ENCODE measurements at places on chromosomes 13 and 19.

- DNase-seq = no peak
Observed at GRCh38 chr19:30785458-30786137, 413.4 kb downstream of the ZNF536 start.

DNA sequence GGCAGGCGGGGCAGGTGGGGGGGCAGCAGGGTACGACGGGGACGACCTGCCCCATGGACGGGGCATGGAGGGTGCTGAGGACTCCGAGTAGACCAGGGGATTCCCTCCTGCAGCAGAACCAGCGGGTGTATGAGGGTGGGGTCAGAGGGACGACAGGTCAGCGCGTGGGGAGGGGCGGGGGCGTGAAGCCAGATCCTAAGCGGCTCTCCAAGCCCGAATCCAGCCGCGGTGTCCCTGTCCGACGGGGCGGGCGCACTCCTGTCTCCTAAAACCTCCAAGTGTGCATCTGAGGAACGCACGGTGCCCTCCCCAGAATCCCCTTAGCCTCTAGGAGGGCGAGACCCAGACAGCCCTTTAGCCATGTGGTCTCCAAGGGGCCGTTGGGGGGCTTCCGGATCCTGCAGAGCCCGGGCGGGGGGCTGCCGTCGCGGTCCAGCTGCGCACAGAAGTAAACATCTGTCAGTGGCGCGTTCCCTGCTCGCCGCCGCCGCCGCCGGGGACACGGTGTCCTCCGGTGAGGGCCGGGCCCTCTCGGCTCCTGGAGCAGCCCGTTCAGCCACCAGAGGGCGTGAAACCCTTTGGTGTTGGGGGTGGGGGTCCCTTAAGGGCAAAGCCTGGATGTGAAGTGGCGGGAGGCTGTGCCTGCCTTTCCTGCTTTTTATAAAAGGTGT, 730 bp downstream of the NRTN start:
- no peak for DNase-seq

GRCh38 chr13:29791508-29791907, 58.9 kb downstream of the UBL3 start:
- DNase-seq = no peak

DNA sequence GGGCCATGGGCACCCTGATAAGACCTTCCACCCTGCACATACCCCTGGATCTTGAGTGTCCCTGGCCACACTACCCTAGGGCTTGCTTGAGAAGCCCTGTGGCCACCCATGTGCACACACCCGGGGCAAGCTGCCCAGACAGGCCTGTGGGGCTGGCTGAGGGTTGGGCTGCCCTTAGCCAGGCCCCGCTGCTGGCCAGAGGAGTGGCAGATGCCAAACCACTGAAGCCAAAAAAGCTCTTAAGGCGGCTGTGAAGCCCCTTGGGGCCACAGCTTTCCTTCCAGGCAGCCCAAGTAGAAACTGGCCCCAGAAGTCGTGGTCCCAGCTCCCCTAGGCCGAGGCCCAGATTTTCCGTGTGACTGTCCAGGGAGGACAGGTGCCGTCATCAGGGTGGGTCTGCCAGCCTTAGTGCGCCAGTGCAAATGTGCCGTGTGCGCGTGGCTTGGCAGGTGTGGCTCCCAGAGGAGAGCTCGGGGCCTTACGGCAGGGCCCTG, 14.8 kb downstream of the CEBPG start:
- DNase-seq = no peak

GRCh38 chr19:16342002-16342715, 17.5 kb downstream of the KLF2 start:
- DNase-seq = no peak

GRCh38 chr13:43776501-43777079, 10.2 kb downstream of the ENOX1 start:
- DNase-seq = no peak

GRCh38 chr13:83733293-83733692, 149.0 kb downstream of the SLITRK1 start:
- no peak for DNase-seq

DNA sequence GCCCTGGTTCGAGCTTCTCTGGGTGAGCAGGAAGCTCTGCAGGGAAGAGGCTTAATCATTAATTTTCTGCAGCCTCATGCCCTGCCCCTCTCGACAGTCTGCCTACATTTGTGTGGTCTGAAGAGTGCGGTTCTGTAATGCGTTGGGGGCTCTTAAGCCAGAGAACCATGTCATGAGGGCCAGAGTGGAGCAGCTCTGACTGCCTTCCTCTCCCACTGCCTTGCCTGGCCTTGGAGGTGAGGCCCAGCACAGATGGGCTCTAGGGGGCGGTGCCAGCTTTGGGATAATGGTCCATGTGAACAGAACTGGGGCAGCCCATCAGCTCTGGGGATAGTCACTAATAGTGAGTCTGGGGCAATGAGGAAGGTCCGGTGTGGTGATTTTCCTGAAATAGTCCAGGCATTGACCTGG, 5.7 kb downstream of the FGF9 start:
- DNase-seq = no peak

DNA sequence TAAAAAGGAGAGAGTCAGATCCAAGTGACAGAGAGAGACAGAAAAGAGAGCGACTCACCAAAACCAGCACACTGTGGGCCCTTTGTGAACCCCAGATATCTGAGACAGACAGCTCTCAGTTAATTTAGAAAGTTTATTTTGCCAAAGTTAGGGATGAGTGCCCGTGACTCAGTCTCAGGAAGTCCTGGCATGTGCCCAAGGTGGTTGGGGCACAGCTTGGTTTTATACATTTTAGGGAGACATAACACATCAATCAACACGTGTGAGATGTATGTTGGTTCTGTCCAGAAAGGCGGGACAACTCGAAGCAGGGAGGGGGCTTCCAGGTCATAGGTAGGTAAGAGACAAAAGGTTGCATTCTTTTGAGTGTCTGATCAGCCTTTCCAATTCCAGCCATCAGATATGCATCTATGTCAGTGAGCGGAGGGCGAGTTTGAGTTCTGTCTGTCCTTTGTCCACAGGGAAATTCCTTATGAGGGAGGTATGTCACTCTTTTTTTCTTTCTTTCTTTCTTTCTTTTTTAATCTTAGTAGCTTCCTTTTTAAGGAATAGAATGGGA, 37.2 kb upstream of the ATP11A start:
- no peak for DNase-seq

DNA sequence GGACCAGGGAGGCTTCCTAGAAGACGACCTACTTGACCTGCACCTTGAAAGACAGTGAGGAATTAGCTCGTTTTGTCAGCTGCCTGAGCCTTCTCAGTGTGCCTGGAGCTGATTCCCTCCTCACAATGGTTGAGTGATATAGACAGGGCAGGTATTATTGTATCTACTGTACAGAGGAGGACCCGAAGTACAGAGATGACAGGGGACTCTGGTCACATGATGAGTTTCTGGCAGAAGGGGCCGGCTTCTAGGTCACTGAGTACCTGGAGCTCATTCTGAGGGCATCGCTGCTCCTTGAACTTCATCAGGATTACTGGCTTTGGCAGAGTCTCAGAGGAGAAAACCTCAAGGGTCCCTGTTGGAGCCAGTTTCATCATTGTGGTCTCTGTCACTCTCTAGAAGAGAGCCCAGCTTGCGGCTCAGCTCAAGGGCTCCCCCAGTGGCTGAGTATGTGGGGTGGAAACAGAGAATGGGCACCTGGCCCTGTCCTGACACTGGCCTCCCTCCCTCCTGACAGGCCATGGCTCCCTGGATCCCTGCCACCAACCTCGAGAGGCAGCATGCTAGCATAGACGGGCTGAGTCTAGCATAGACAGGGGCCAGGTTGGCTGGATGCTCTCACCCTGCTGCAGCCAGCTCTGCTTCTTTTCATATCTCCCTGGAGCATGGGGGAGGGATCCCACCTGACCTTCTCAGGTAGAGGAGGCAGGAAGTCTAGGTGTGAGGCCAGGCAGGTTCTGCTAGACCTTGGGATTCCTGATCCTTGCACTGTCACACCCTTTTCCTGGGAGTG, 38.7 kb downstream of the NFIX start:
- DNase-seq = no peak

- no peak for DNase-seq
Observed at GRCh38 chr19:8481616-8482015, 20.8 kb downstream of the PRAM1 start.

GRCh38 chr13:110433014-110433413, 125.9 kb downstream of the COL4A2 start:
- no peak for DNase-seq

GRCh38 chr13:24281188-24282008, 28.0 kb upstream of the C1QTNF9 start:
- DNase-seq = no peak

DNA sequence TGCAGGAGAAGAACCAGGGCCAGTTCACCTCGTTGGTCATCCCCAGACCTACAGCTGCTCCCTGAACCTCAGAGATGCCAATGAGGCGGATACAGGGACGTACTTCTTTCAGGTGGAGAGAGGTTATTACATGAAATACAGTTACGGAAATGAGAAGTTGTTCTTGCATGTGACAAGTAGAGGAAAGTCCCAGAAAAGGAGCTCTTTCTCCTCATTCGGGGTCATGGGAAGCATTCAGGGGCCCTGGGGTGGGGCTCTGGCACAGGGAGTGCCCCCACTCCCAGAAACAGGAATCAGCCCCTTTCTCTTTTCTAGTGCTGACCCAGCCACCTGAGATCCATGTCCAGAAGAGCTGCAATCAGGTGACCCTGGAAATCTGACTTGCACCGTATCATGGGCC, 4.5 kb upstream of the SIGLEC9 start:
- no peak for DNase-seq

- no peak for DNase-seq
Observed at GRCh38 chr19:29267701-29268100, 54.8 kb upstream of the UQCRFS1 start.

All from stimulated activated CD8-positive, alpha-beta memory T cell treated with anti-CD3 and anti-CD28 coated beads, Interleukin-15, amount 100 ng/mL, for 24 hours (primary cell).